ENCODE measurements at places on chromosomes 4 and X.
A peak's percentile ranks its signal among the peaks of the same experiment; 100 is the strongest.

GRCh38 chr4:83219344-83220331 is 65.0 kb downstream of the COQ2 start:
- DNase-seq, result peak; percentile 66

GRCh38 chrX:71181558-71181909 is 36.9 kb downstream of the NLGN3 start:
- peak; percentile 15 for DNase-seq

DNA sequence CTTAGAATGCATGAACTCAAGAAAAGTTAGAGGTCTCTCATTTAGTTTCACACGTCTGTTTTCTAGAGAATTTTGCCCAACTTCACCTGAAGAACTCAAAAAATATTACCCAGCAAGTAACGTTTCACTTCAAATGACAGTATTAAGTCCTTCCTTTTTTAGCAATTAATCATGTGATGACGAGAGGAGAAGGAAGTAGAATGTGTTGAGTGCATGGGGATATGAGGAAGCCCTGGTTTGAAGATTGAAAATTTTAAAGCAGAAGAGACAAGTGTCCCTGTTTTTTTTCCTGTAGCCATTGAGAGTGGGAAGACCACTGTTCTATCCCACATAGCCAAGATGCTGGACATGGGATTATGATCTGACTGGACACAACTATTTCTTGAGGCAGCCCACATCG is 406.3 kb upstream of the CPEB2 start:
- no peak for DNase-seq

DNA sequence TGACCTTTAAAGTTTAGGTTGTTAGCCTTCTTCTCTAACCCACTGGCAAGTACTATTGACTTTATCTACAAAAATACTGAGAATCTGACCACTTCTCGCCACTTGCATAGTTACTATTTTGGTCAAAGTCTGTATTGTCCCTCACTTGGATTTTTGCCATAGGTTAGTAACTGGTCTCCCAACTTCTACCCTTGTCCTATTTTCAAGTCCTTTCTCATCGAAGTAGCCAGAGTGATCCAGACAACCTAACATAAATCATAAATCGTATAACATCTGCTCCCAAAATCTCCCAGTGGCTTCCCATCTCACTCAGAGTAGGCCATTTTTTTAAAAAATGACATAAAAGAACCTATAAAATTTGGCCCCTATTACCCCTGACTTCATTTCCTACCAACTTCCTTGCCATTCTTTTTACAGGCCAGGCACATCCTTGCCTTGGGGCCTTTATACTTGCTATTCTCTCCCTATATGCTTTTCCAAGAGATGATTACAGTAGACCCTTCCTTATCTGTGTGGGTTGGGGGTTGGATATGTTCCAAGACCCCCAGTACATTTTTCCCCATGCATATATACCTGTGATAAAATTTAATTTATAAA is 29.0 kb downstream of the WDFY3 start:
- DNase-seq, result no peak

- no peak for DNase-seq
These were observed 4.6 kb downstream of the ARHGAP10 start for GRCh38 chr4:147736458-147736857.

DNA sequence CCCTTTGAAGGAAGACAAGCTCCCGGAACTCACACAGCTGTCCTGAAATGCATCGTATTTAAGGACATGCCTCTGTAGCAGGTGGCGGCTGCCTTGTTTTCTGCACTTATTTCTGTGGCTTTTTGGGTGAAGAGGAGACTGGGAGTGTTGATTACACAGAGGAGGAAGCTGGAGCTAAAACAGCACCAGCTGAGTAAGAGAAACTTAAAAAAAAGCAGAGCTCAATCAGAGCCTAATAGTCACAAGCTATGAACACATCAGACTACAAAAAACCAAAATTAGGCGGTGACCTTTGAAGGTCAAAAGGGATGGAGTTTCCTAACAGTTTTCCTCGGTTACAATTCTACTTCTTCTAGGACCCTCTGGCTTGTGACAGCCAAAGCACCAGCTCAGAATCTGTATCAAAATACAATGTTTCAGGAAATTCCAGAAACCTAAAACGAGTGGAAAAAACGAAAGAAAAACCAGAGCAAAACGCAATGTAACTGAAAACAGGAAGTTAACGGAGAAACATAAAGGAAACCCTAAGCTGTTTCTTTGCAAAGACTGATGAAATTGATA is 13.5 kb downstream of the PRKX start:
- no peak for DNase-seq

- no peak for DNase-seq
These were observed 71.1 kb upstream of the ZCCHC13 start for GRCh38 chrX:74232859-74233258.

DNA sequence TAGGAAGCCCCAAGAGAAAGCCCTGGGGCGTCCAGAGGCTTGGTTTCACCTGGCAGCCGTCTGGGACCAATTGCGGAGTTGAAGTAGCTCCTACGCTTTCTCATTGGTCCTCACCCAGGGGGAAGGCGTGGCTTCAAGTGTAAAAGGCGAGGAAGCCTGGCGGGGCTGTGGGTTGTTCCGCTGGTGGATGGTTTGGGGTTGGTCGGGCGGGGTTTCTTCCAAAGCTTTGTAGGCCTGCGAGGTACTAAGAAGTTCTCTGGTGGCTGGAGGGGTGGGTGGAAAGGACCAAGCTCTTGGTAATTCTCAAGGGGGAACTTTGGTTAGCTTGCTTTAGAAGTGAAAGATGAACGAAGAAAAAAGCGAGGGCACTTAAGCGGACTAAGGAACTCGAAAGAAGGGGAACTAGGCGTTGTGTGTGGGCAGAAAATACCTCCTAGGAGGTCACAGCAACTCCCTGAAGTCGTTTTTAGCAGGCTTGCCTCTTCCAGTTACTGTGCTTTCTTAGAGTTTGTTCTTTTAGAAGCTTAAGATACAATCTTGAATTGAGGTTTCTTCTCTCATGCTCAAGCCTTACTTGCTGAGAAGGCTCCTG is 36.6 kb downstream of the CCNG2 start:
- peak; percentile 62 for DNase-seq

- no peak for DNase-seq
These were observed 40.3 kb downstream of the GSX2 start for GRCh38 chr4:54140287-54140686.

GRCh38 chrX:19814240-19814639 is 73.2 kb downstream of the SH3KBP1 start:
- DNase-seq, result no peak

GRCh38 chrX:129731228-129731627 is 7.6 kb upstream of the XPNPEP2 start:
- no peak for DNase-seq

- DNase-seq, result no peak
These were observed 25.5 kb downstream of the IRF2 start for GRCh38 chr4:184448821-184449220.

DNA sequence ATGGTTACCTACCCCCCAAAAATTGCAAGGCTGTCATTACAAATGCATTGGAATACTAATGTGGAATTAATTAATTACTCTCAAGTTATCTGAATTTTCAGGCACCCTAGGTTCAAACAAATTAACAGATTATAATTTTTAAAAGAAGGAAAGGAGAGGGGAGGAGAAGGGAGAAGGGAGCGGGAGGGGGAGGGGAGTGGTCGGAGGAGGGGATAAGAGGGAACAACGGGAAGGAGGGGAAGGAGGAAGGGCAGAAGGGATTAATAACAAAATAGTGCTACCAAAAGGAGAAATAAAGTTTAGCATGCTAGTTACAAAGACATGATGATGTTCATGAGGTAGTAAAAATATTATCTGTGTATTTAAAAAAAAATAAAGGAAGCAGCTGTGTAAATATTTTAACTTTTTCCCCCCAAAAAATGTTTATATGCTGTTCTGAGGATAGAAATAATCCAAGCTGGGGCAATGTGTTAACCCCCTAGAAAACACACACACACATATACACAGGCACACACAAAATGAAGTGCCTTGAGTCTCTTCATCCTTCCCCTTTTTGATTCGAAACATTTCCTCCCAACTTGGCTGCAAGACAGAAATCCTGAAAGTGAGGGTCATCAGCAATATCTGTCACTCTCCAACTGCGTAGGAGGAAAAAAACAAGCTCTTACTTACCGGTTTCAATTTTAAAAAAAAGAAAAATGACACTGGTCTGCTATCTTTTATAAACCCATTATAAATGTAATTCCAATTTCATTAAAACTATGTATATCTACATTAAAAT is 58.8 kb downstream of the PPP3CA start:
- no peak for DNase-seq

GRCh38 chr4:3227878-3228675 is 20.9 kb upstream of the MSANTD1 start:
- no peak for DNase-seq

DNA sequence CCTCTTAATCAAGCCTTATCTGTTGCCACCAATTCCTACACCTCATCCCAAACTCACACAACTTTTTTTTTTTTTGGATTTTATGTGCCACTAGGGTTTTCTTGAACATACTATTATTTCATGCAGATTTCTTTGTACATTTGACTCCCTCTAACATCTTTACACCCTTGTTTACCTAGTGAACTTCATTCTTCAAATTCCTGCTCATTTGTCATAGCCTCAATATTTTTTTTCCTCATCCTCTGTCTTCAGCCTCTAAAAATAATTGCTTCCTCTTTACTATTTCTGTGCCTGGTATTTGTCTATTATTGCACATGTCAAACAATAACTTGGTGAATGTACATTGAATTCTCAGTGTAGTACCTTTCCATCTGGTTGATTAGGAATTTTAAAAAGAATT is 22.0 kb downstream of the NBDY start:
- no peak for DNase-seq

- DNase-seq, result no peak
These were observed 317.3 kb downstream of the PPP1R2C start for GRCh38 chrX:42460706-42461105.

DNA sequence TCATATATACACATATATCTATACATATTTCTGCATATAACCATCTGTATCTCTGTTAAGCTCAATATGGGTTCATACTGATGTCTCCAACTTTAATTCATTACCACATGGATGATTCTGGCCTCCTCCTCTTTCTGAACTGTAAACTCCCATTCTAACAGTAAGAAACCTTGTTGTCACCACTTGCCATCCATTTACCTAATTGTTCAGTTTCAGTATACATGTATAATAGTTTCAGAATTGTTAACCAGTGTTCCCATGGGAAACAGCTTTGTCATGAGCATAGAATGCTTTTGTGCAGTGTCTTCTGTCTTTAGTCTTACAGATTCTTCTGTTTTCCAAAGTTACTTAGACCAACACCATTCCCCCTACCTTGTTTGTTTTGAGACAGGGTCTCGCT is 35.9 kb downstream of the SLC9A6 start:
- no peak for DNase-seq

GRCh38 chrX:47283015-47283771 is 50.4 kb downstream of the USP11 start:
- DNase-seq, result no peak

- no peak for DNase-seq
These were observed 112.6 kb upstream of the FAM9A start for GRCh38 chrX:8913655-8914409.

GRCh38 chr4:158875455-158875854 is 106.6 kb downstream of the FNIP2 start:
- no peak for DNase-seq

DNA sequence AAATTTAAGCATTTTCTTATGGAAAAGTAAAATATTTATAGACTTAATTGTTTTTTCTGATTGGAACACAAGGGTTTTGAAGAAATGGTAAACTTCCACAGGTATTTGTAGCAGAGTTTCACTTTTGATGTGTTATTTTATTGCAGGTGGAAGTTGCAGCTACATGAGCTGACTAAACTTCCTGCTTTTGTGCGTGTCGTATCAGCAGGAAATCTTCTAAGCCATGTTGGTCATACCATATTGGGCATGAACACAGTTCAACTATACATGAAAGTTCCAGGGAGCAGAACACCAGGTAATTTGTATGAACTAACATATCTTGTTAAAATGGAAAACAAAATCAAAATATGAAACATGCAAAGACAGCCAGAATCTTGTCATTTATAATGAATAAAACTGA is 117.4 kb downstream of the DIPK2B start:
- no peak for DNase-seq

- no peak for DNase-seq
These were observed 555.1 kb upstream of the FRG1 start for GRCh38 chr4:189385579-189385978.

- DNase-seq, result no peak
These were observed 935.5 kb downstream of the ADGRL3 start for GRCh38 chr4:62135565-62136156.

DNA sequence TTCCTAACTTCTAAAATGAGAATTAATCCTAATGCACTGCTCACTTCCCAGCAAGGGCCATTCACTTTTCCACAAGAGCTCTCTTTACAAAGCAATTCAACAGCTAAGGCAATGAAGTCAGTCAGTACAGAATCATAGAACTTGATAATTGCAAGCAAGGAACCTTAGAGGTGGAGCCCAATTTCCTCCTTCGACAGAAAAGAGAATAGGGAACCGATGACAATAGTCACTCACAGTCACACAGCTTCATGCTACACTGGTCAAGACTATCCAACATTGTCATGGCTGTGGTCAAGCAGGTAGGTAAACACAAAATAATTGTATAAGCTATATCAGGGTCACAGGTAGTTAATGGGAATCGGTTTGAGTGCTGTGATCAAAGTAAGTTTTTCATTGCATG is 90.0 kb downstream of the ELOVL6 start:
- DNase-seq, result no peak

DNA sequence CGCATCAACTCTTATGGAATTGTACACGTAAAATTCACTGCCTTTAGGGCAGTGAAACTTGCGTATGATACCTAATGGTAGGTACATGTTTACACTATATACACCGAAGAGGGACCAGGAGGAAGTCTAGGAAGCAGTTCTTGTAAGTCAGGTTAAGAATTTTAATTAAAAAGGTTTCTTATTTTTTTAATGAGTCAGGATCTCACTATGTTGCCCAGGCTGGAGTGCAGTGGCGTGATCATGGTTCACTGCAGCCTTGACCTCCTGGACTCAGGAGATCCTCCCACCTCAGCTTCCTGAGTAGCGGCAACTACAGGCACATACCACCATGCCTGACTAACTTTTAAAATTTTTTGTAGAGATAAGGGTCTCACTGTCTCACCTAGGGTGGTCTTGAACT is 6.6 kb downstream of the NUDT9 start:
- no peak for DNase-seq

GRCh38 chrX:112056886-112057285 is 25.7 kb downstream of the TRPC5 start:
- no peak for DNase-seq

GRCh38 chr4:36320117-36320896 is 38.9 kb downstream of the DTHD1 start:
- DNase-seq, result no peak

DNA sequence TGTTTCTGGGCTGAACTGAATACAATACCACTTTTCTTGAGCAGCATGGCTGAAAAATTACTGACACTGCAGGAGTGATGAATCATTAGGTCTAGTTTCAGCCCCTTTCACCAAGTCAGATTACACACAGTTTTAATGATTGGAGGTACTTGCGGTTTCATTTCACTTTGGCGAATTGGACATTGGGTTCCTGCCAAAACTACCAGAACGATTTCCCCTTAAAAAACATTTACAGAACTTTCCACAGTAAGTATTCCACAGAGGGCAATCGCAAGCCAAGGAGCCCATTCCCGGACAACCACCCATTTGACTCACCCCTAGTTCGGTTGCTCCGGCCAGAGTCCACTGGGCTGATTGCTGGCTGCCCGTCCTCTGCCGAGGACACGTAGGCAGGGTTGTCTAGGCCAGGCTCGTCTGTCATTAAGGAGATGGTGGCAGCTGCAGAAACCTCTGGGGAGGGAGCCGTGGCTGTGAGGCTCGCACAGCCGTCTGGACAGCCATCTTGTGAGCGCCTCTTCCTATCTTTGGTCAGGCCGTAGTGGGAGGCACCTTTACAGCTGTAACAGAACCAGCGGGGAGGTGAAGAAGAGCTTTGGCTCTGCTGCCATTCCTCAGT is 83.5 kb downstream of the LNX1 start:
- DNase-seq, result no peak

GRCh38 chr4:88511236-88511635 is 12.3 kb downstream of the PYURF start:
- DNase-seq, result no peak
